ENCODE measurements at places on chromosomes 1 and 21.

- no peak for DNase-seq
These were observed 37.2 kb upstream of the TNFRSF1B start for GRCh38 chr1:12129624-12130023.

GRCh38 chr1:157096881-157097280 is 2.7 kb downstream of the ETV3L start:
- DNase-seq, result no peak

DNA sequence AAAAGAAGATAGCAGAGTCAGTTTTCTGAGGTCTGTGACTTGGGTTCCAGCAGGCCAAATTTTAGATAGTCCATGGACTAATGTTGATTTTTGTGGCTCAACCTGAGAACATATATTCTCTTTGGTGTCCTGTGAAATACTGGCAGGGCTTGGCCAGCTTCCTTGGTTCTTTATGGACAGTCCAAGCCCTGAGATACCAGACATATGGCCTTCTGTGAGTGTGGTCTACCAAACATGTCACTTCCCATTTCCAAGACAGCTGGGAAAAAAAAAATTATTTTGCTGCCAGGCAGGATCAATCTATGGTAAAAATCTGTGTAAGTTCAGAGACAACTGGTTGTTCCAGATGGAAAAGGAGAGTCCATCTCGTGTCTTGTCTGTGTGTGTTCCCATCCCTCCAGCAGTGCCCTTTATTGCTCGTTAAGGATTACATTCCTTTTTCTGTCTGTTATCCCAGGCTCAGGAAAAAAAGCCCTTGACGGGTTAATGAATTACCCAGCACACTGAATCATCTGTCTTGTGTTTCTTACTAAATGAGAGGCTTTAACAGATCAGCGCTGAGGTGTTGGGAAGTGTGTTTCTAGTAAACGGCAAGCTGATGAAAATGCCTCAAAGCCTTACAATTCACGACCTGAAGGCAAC is 33.4 kb upstream of the XPR1 start:
- DNase-seq, result no peak

GRCh38 chr1:167738158-167738557 is 16.4 kb downstream of the MPZL1 start:
- DNase-seq, result no peak

GRCh38 chr1:91578320-91579109 is 77.9 kb downstream of the CDC7 start:
- no peak for DNase-seq

DNA sequence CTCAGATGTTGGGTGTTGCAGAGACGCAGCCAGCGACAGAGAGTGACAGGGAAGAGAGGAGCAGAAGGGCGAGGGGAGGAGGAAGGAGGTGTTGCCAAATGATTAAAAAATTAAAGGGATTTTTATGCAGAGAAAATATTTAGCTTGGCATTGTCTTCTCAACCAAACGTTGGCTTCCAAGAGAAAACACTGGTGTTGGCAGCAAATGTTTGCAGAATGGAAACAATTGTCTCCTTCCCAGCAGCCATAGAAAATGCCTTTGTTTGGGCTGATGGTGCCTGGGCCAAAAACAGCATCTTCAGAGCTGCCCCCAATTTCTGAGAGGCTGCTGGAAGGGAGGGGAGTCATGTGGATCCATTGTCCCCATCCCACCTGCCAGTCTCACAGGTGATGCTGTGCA is 29.7 kb upstream of the GRIK3 start:
- no peak for DNase-seq

DNA sequence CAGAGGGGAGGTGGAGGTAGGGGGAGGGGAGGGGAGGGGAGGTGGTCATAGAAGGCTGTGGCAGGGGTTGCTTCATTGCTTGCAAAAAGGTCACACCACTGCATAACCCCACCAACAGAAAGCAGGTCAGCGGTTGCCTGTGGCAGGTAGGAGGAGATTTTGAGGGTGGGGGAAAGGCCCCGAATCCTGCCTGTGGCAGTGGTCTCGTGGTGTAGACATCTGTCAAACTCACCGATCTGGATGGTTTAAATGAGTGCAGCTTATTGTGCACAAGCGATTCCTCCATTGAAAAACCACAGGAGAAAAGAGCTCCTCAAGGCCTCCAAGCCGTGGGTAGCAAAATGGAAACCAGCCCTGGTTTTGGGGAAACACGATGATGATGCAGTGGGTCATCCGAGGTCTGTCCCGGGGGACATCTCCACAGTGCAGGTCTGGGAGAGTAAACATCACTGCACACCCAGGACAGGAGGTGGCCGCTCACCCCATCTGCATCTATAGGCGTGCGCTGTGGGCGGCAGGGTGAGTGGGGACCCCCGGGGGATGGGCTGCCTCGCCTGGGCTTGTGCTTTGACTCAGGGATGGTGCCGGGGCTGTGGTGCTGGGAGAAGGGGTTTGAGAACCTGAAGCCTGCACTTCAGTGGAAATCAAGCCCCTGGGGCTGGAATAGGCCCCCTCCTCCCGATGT is 112.3 kb downstream of the CRYAA start:
- no peak for DNase-seq

DNA sequence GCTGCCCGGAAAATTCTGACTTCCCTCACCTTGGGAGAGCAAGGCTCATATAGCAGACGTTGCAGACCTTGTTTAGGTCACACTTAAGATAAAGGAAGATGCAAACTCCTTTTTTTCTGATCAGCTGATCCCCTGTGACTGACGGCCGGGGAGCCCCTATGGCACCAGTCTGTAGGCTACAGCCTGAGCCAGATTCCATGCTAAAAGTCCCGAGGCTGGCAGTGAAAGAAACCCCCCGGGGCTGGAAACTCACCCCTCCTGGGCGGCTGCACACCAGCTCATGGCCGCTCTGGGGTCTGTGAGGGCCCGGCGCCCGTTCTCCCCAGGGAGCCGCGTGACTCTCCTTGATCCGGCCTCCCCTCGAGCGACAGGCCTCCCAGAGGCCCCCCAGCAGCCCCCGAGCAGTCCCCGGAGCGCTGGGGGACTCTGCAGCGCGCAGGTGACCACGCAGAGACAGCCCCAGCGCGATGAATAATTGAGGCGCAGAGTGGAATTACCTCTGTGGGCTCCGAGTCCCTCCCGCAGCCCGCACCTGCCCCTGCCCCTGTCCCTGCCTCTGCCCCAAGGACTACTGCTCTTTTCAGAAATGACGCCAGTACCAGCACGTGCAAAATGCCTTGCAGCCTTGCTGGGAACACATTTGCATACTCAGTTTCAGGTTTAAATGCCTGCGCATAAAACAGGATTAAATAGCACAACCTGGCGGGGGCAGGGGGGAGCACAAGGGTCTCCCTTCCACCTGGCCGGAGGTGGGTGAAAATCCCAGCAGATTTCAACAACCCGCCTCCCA is 62.6 kb upstream of the CLDN14 start:
- DNase-seq, result peak; percentile 25

DNA sequence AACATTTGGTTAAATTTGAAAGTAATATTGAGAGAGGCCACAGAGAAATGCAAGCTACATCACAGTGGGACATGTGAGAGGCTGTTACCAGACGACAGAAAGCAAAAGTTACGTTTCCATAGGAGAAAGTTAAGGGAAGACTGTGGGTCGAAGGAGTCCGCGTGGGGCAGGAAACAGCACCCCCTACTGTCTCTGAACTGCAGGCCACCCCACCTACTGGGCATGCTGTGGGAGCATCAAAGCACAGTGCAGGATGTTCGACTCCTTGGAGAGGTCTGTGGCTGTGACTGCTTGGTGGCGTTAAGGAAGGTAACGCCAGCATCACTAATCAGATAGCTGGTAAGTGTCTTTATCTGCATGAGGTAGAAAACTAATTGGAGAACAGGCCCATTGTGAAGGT is 123.9 kb downstream of the PTBP2 start:
- peak; percentile 7 for DNase-seq

- DNase-seq, result no peak
These were observed 241.1 kb downstream of the NPHP4 start for GRCh38 chr1:5751163-5751540.

DNA sequence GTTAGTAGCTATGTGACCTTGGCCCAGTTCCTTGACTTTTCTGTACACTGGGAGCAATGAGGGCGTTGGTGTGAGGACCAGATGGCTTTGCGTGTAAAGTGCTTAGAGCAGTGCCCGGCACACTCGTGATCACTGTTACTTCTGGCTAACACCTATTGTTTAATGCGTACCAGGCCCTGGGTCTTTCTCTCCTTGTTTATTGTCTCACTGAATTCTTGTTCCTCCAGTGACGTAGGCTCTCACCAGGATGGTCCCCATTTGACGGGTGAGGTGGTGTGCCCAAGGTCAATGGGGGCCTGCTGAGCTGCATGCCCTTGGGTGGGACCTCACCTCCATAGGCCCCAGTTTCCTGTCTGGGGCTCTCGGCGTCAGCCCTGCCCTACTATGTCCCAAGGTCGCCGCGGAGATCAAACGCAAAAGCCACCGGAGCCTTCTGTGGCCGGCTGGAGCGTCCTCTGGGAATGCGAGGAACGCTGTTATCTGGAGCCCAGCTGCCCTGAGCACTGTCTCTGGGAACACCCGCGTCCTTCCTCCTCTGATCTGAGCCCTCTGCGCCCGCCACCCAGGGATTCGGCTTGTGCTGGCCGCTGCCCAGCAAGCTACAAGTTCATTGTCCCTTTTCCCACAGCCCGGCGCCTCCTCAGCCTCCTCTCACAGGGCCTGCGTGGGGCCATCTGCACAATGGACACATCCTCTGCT is 28.9 kb downstream of the ALPL start:
- DNase-seq, result no peak

- no peak for DNase-seq
These were observed 310.8 kb downstream of the USP25 start for GRCh38 chr21:16040601-16041000.

Data from iPS DF 19.7 (cell line).